ENCODE measurements at places on chromosomes 6 and 20.

- DNase-seq: peak; percentile 86
Observed at GRCh38 chr6:122399348-122400120, at the start of gene HSF2. Gene HSF2 (plus strand): TSS chr6:122399652. CDS start chr6:122399738, 86 bp downstream.

GRCh38 chr20:52905241-52905994, 66.7 kb upstream of the TSHZ2 start:
- no peak for DNase-seq

- no peak for DNase-seq
Observed at GRCh38 chr6:133992992-133993680, 40.1 kb downstream of the TBPL1 start.

DNA sequence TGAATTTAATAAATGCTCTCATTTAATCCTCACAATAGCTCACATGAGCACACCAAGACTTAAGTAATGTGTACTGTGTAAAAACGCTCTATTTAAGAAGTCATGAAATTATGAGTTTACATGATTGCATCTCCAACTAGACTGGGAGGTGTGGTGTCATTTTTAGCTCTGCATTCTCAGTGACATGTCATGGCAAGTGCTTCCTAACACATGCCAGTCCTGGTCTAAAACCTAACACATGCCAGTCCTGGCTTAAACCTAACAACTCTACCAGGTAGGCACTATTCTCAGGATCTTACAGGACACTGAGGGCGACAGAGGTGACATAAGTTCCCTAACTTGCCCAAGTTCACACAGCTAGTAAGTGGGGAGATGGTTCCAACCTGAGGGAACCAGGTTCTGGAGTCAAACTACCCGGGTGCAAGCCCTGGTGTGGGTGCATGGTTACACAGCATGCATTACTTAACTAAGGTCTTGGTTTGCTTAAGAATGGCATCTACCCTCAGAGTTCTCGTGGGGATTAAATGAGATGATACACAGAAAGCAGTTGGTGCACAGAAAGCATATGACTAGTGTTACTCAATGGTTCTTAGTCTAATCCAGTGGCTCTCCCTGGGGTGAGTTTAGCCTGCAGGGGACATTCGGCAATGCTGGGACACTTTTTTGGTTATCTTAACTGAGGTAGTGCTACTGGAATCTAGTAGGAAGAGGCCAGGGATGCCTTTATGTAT, 14.7 kb downstream of the CLDN20 start:
- DNase-seq: no peak

GRCh38 chr20:36465109-36466080, 75.9 kb upstream of the MYL9 start:
- DNase-seq: no peak

DNA sequence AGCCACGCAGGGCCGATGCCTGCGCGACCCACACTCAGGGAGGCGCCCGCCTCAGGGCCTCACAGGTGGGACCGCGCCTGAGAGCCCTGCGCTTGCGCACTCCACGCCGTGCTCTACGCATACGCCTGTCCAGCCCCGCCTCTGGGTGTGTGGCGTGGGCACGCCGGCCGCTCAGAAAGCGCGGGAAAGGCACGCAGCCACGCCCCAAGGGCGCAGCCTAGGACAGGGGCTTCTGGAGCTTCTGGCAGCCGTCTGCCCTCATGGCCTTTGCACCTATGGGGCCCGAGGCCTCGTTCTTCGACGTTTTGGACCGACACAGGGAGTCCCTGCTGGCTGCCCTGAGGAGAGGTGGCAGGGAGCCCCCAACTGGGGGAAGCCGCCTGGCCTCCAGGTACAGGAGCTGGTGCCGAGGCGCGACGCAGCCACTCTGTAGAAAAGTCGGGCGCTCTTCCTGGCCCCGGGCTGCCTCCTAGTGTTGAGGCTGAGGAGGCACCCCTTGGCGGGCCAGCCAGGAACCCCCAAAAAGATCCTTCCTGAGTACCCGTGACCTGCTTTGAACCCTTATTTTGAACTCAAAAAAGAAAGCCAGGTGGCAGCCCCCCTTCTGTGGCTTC, at the start of gene SPO11:
TSS of gene SPO11 (plus strand) at position 196 of the 614 bp plus-strand sequence. CDS start at position 261, 65 bp downstream.
- DNase-seq: no peak

- DNase-seq: no peak
Observed at GRCh38 chr6:106556368-106556960, 72.8 kb downstream of the RTN4IP1 start.

- no peak for DNase-seq
Observed at GRCh38 chr6:87431263-87431662, 23.5 kb downstream of the CFAP206 start.

GRCh38 chr6:99611148-99611547, 4.5 kb downstream of the PRDM13 start:
- no peak for DNase-seq

GRCh38 chr6:20706238-20706938, 172.1 kb downstream of the CDKAL1 start:
- DNase-seq: no peak

DNA sequence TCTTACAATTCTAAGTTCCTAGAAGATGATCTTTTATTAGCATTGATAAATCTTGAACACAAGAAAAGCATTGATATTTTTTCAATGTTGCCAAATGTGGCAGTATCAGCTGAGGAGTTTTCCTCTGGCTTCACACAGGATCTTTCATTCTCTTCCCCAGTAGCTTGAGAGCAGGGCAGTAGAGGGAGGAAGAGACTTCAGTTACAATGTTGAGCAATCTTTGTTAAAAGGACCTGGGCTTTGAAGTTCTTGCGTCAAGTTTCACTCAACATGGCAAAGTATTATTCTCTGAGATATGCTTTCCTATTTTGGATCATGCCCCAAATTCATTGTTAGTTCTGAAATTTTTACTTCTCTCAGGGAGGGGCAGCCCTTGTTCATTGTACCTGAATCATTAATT, 238.0 kb downstream of the COL12A1 start:
- no peak for DNase-seq

GRCh38 chr6:79842376-79843040, 104.8 kb downstream of the ELOVL4 start:
- DNase-seq: no peak

- no peak for DNase-seq
Observed at GRCh38 chr6:10363911-10364310, 51.0 kb downstream of the TFAP2A start.

GRCh38 chr6:153625089-153625488, 414.0 kb upstream of the OPRM1 start:
- DNase-seq: no peak

DNA sequence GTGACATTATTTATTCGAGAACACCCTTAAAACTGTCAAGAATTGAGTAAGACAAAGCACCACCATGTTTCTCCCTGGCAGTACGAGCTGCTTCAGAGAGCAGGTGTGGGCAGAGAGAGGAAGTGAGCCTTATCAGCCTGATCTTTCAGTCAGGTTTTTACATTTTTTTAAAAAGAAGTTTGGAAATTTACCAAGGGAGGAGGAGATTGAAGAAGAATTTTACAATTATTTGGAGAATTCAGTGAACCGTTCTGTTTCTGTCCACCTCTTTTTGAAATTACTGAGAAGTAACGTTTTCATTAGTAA, 75.5 kb downstream of the ZDHHC14 start:
- peak; percentile 32 for DNase-seq

DNA sequence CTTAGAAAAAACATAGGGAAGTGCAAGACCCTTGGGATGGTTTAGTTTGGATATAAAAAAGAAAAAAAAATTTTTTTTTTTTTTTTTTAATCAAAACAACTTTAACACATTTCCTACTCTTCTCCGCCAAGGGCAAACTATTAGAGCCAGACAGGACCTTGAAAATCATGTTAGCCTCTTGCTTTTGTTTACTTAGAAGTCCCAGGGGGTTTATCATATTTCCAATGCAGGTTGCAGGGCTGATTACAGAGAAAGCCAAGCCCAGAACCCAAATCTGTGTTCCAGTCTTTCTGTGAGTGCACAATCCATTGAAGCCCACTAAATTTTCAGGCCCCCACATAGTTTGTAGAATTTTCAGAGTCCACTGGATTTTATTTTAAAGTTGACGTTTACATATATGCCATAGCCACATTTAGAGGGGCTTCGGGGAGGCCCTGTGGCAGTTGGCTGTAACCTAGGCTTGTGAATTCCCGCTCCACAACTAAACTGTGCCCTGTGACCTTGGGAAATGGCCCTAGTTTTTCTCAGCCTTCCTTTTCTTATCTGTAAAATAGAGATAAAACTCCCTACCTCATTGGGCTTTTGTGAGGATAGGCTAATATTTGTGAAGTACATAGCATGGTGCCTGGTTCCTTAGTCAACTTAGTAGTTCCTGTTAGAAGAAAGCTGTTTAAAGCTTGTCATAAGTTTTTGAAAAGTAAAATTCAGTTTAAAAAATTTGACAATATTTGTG, 55.7 kb downstream of the NCOA7 start:
- no peak for DNase-seq

DNA sequence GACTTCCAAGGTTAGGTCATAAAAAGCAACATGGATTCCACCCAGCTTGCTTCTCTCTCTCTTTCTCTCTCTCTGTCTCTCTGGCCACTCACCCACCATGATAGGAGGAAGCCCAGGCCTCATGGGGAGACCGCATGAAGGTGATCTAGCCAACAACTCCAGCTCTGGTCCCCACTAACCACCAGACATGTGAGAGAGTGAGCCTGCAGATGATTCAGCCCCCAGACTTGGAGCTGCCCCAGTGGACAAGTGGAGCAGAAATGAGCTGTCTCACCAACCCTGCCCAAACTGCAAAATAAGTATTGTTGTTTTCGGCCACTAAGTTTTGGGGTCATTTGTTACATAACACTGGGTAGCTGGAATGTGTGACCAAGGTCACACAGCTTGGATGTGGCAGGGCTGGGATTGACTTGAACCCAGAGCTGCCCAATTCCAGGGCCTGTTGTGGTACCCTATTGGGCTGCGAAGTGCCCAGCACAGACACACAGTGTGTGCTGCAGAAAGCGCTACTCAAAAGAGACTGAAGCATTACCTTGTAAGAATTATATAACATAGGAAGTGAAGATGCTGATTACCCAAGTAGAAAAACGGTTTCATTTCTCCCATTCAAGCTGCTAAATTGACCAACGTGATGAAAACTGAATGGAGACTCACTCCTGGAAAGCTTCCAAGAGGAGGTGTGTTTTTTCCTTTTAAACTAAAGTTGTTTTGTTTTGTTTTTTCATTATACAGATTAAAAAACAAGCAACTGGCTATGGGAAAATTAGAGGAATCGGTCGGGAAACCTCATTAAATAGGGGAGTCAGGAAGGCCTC, 9.1 kb upstream of the TLDC2 start:
- no peak for DNase-seq

DNA sequence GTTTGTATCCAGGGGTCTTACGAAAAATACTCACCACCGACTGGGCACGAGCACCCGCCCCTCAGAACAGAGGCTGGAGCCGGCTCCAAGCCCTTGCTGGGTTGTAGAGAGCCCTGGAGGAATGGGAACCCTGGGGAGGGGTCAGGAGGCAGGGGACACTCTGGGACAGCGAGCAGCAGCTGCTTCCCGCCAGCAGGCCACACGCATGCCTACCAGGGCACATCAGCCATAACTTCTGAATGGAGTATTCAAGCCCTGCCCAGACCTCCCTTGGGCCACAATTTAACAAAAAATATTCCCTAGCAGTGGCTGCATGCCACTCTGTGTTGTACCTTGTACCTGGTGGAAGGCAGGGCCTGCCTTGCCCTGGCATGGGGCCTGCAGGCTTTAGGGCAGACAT, 31.6 kb upstream of the CD93 start:
- no peak for DNase-seq

GRCh38 chr6:31547727-31548543, 527 bp downstream of the NFKBIL1 start:
- no peak for DNase-seq

DNA sequence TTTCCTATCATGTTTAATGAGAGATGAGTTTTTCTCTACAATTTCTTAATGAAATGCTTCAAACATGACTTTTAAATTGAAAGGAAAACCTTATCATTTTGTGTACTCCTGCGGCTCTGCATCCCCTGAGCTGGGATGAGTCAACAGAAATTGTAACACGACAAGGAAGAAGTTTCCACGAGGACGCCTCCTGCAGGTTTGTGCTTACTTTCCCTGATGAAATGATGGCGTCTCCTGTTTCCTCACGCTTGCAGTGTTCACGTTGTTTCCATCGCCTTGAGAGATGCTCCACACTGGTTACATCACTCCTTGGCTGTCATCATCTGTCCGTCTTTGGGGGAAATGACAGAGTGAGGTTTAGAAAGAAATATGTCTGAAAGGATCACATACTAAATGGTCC, 233.7 kb upstream of the ZFP64 start:
- DNase-seq: no peak

DNA sequence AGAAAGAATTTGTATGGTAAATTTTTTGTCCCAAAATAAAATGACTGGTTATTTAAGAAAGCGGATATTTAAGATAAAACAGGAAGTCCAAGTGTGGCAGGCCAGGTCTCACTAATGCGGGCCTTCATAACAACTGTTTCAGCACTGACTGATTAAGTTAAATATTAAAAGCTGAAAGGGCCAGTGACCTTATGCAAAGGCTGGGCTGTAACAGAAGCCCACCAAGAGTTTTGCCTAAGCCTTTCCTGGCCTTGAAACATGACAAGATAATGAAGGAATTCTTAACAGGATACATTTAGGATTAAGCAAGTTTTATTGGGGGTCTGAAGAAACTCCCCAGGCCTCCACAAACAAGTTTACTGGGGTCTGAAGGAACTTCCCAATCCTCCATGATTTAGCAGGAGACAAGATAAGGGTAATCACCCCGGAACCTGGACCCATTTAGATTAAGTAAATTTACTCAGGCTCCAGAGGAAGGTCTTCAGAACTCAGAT, 36.3 kb downstream of the ZNF133 start:
- no peak for DNase-seq

DNA sequence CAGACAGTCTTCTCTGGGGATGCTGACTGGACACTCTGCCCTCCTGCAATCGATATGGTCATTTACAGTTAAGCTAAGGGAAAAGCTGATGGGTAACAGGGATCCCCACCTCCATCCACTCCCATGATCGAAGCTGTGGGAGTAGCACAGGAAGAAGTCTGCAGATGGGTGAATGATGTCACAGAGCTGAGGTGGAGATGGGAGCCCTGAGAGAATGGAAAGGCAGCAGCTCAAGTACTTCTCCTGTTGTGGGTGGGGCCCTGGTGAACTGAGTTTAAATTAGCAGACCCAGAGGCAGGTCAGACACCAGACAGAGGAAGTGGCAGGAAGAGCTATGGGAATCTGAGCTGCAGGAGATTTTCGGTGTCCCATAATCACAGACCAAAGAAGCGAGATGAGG, 29.0 kb downstream of the HDGFL1 start:
- DNase-seq: no peak

DNA sequence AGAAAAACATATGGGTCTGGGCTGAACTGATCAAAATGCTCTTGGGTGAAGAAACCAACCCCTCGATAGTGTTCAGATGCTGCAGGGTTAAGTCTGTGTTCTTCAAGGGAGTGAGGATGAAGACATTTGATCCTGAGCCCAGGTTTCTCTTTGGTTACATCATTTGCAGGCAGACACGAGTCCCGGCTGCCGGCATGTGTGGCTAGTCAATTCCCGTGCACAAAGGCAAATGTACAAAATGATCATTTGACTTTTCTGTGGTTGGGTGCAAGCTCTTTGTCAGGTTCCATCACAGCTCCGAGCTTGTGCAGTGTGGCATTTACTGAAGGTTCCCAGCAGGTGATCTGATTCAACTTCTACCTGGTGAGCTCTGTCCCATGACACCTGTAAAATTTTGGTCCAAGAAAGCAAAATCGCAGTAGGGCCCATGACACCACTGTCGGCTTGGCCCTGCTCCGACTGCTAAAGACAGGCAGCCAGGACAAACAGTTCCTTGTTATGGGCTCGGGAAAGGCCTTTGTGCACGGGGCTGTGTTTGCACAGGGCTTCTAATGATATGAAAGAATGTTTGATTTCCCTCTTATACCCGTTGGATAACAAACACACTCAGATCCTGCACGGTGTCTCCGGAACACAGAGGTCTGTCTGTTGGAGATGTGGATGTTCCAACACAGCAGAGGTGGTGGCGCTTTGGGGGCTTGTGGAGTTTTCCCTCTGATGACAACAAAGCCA, 46.9 kb downstream of the GJA10 start:
- DNase-seq: no peak
